Central memory CD8-positive, alpha-beta T cell (primary cell): ENCODE measurements at places on chromosomes 2 and 18.

DNA sequence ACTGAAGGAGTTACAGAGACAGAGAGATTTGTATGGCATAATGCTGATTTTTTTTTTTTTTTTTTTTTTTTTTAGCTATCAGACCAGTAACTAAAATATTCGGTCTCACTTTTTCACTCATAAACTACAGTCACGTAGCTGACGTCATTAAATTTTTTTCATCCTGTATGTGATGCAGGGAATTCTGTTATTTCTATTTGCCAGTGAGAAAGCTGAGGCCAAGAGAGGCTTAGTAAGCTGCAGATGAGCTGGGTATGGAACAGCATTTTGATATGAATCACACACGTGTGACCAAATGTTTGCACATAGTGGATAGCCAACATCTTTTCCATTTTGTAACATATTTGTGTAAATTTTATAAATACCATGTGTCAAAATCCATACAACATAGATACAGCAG is 79.1 kb upstream of the EPB41L3 start:
- no peak for DNase-seq

- no peak for DNase-seq
These were observed 1024.8 kb downstream of the TSN start for GRCh38 chr2:122780251-122780650.

- no peak for DNase-seq
These were observed 893 bp downstream of the CAVIN2 start for GRCh38 chr2:191845876-191846514.

DNA sequence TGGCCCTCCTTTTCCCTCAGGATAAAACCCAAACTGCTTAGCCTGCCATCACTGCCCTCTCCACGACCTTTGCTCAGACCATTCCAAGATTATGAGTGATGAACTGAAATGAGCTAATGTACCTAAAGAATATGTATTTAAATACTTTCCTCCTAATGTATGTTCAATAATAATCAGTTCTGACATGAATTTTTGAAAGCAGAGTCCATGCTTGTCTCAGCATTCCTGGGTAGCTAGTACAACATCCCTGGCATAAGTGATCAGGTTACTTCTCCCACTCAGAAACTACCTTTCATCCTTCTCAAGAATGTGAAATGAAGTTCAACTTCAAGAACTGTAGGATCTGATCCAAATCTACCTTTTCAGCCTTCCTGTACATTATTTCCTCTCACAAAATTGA is 103.6 kb downstream of the UNC80 start:
- no peak for DNase-seq
